Nephron progenitor cell (in vitro differentiated cells): ENCODE measurements at places on chromosomes 12 and 14.

DNA sequence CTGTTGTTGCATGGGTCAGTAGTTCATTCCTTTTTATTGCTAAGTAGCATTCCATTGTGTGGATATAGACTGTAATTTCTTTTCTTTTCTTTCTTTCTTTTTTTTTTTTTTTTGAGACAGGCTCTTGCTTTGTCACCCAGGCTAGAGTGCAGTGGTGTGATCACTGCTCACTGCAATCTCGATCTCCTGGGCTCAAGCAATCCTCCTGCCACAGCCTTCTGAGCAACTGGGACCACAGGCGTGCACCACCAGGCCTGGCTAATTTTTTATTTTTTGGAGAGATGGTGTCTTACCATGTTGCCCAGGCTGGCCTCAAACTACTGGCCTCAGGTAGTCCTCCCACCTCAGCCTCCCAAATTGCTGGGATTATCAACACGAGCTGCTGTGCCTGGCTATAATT, 5.2 kb downstream of the ATP6V0A2 start:
- DNase-seq, result no peak

DNA sequence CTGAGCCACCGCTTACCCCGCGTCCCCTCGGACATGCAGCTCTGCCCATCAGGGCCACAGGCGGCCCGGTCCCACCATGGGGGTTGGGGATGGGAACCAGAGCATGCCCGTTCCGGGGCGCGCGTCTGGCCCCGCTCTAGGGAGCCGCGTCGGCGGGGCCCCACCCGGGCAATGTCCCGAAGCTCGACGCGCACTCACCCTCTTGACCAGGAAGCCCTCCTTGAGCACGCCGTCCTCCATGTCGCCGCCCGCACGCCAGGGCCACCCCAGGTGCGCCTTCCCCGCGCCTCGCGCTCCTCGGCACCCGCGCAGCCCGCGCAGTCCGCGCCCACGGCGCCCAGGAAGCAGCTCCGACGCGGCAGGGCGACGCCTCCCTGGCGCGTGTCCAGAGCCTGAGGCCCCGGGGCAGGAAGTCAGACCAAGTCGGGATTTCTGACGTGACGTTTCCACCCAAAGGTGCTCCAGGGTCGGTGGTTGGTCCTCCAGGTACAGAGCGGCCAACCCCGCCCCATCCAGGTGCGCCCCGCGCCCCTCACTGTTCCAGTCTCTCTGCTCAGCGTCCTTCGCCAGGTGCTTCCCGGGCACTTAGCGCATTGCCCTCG, at the start of gene PLEK2:
PLEK2 (minus strand) TSS at position 346 of the 602 bp plus-strand sequence; CDS start at position 240, 106 bp downstream.
- DNase-seq, result no peak

- no peak for DNase-seq
Observed at GRCh38 chr12:101013993-101014392, 196.0 kb downstream of the SLC5A8 start.

- peak; percentile 3 for DNase-seq
Observed at GRCh38 chr12:45433441-45433868, 217.6 kb downstream of the ANO6 start.

DNA sequence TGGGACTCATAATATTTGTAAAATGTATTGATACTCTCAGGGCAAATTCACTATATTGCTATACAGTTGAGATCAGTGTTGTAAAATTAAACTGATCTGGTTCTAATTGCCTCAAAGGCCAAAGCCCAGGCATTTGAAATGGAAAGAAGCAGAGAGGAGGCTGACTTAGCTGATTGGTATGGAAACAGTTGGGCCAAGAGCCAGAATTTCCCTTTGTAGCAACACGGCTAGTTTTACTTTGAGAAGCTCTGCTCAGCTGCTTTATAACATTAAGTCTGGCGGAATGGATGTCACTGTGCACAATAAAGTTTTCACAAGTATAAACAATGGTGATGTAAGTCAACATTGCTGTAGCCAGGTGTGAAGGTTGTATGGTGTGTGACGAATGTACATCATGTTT, 186.4 kb downstream of the MSRB3 start:
- DNase-seq, result no peak

- DNase-seq, result no peak
Observed at GRCh38 chr14:52227619-52228222, 39.8 kb upstream of the PTGDR start.

GRCh38 chr14:96409701-96410100, 17.8 kb downstream of the AK7 start:
- DNase-seq, result no peak
